ENCODE measurements at places on chromosomes 7 and 10. TPM values are rescaled to one million over a fixed set of nuclear protein-coding genes. Genes with fewer than 3 reads are reported as not detected.

Gene ASB10
- 34.8 TPM for total RNA-seq

Gene GHRHR
- total RNA-seq = not detected

Gene SLC18A3
- not detected for total RNA-seq

Gene PLPP4
- not detected for total RNA-seq

Gene CADPS2
- 29.0 TPM for total RNA-seq

Gene TYW1B
- total RNA-seq = 5.7 TPM

Gene TMEM196
- not detected for total RNA-seq

Gene FAM25A
- total RNA-seq = not detected

Gene FOXI2
- not detected for total RNA-seq

Gene TASOR2
- total RNA-seq = 35.5 TPM

Gene PNLIP
- 2.0 TPM for total RNA-seq

Gene PDE6C
- total RNA-seq = not detected

Gene SYNPO2L
- 225 TPM for total RNA-seq

Gene SKIDA1
- total RNA-seq = 3.9 TPM

Gene TMEM26
- total RNA-seq = 1.1 TPM

Gene METTL27
- 1.2 TPM for total RNA-seq

Gene GRM3
- not detected for total RNA-seq

Gene FEZF1
- 0.20 TPM for total RNA-seq

Gene SYT15
- 4.0 TPM for total RNA-seq

Gene PON3
- total RNA-seq = 0.70 TPM

Gene CYP26C1
- not detected for total RNA-seq

Gene CHN2
- 51.5 TPM for total RNA-seq

Gene SDHAF3
- total RNA-seq = 16.0 TPM

Gene HTRA1
- 153 TPM for total RNA-seq

Gene TDRD1
- total RNA-seq = 2.7 TPM

Gene AMPH
- total RNA-seq = 1.6 TPM

Gene UBE3C
- total RNA-seq = 57.5 TPM

Gene CCDC172
- total RNA-seq = not detected

Gene C10orf120
- total RNA-seq = not detected

Gene UFSP1
- 2.2 TPM for total RNA-seq

Gene CALML3
- not detected for total RNA-seq

Gene TRIM50
- total RNA-seq = 0.35 TPM

Gene CABCOCO1
- total RNA-seq = not detected
